A673 (cell line): ENCODE measurements at places on chromosomes 4 and X. TPM values are rescaled to one million over a fixed set of nuclear protein-coding genes. Genes with fewer than 3 reads are reported as not detected.
A peak's percentile ranks its signal among the peaks of the same experiment; 100 is the strongest.

The SRPX gene
- 0.96 and 1.1 TPM in 2 replicates for total RNA-seq

The IGFBP7 gene
- not detected in 2 replicates for total RNA-seq

The IL2RG gene
- 2.8 and 3.0 TPM in 2 replicates for total RNA-seq

The IBSP gene
- total RNA-seq, result not detected in 2 replicates

The GYPB gene
- not detected in 2 replicates for total RNA-seq

The HAUS7 gene
- 75.3 and 82.6 TPM in 2 replicates for total RNA-seq

The MGARP gene
- 6.0 and 6.9 TPM in 2 replicates for total RNA-seq

The MAGEA4 gene
- total RNA-seq, result not detected in 2 replicates

The MAGED4B gene
- 59.3 and 79.9 TPM in 2 replicates for total RNA-seq

The CT45A9 gene
- total RNA-seq, result not detected in 2 replicates

The MSANTD1 gene
- total RNA-seq, result 2.3 and 2.6 TPM in 2 replicates

The RS1 gene
- not detected in 2 replicates for total RNA-seq

The DMD gene
- total RNA-seq, result 4.2 and 5.4 TPM in 2 replicates

The TRO gene
- 24.3 and 28.2 TPM in 2 replicates for total RNA-seq

The TENM3 gene
- 24.5 and 26.4 TPM in 2 replicates for total RNA-seq

The BRS3 gene
- total RNA-seq, result not detected in 2 replicates

The MAML3 gene
- 3.7 and 4.3 TPM in 2 replicates for total RNA-seq

DNA sequence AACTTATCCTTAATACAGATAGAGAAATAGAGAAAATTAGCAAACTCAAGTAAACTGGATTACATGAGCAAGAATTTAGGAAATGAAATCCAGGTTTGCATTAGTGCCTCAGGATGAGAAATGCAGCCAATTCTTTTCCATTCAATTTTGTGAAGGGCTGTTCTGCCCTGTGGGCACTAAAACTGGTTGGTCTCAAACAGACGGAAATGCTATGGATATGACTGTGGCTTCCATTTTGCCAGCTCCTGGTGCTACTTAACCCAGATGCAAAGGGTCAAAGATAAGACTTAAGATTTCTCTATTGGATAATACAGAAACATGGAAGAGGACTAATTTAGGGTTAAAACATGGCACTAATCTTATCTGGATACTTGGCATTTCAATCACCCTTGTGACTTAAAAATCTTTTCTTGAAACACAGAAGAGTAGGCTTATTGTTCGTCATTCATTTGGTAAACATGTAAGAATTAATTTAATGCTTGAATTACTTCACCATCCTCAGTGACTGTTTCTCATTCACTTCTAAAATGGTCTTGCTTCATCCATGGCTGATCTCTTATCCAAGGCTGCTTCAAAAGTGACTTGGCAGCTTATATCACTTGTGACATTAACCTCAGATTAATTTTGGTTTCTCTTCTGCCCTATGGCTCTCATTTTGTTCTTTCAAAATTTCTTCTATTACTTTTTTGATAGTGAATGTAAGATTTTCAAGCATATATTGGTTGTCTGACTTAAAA lies 1008.7 kb downstream of the GLUD2 start:
- H3K36me3 ChIP-seq, result no peaks in the 10 kb centered on the region
- no peak overlapping the region for H3K4me3 ChIP-seq
- H3K27ac ChIP-seq, result no peak overlapping the region

- H3K36me3 ChIP-seq, result no peaks in the 10 kb centered on the region
- no peak overlapping the region for H3K27ac ChIP-seq
- H3K4me1 ChIP-seq, result no peaks in the 10 kb centered on the region
- H3K27me3 ChIP-seq, result no peaks in the 10 kb centered on the region
- no peak for DNase-seq
- H3K4me3 ChIP-seq, result no peak overlapping the region
Measured at GRCh38 chrX:341541-342101, 23.0 kb upstream of the GTPBP6 start.

DNA sequence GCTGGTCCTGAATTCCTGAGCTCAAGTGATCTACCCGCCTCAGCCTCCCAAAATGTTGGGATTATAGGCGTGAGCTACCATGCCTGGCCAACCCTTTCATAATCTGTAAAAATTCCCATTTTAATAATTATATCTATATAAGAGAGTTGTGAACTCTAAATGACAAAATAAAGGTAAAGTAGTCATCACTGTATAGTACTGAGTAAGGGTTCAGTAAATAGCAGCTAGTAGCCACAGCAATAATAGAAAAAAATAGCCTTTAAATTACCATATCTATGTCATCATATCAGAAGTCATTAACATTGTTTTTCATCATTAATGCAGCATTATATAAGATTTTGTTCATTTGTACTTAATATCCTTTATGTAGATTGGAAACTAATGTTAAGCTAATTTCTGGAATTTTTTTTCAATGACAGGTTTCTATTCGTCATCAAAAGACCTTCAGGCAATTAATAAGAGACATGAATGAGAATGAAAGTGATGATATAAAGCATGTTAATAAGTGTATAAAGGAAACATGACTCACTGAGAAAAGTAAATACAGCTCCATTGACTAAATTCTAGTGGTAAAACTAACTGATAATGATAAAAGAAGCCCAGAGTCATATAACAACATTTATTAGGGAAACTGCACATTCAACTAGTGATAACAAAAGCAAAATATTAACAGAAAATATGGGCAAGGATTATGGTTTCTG lies 85.9 kb upstream of the UGT8 start:
- H3K36me3 ChIP-seq, result no peaks in the 10 kb centered on the region
- DNase-seq, result no peak
- H3K27me3 ChIP-seq, result no peaks in the 10 kb centered on the region
- H3K4me3 ChIP-seq, result no peak overlapping the region

- no peaks in the 10 kb centered on the region for H3K27me3 ChIP-seq
- no peak overlapping the region for H3K27ac ChIP-seq
- H3K4me1 ChIP-seq, result peaks cover 15% of the 10 kb centered on the region
- no peak for DNase-seq
Measured at GRCh38 chr4:101349801-101350064, 2.4 kb upstream of the PPP3CA start.

- no peak overlapping the region for H3K4me3 ChIP-seq
- H3K36me3 ChIP-seq, result no peaks in the 10 kb centered on the region
- H3K4me1 ChIP-seq, result peaks cover 34% of the 10 kb centered on the region
- no peaks in the 10 kb centered on the region for H3K27me3 ChIP-seq
- H3K27ac ChIP-seq, result peak overlapping the region; percentile 6
- peak; percentile 97 for DNase-seq
Measured at GRCh38 chr4:100649417-100649816, 131.6 kb upstream of the EMCN start.

- no peaks in the 10 kb centered on the region for H3K27me3 ChIP-seq
- no peak overlapping the region for H3K4me3 ChIP-seq
- no peaks in the 10 kb centered on the region for H3K4me1 ChIP-seq
- DNase-seq, result no peak
- no peak overlapping the region for H3K27ac ChIP-seq
Measured at GRCh38 chr4:8838961-8839431, 32.6 kb downstream of the HMX1 start.

- DNase-seq, result no peak
- H3K36me3 ChIP-seq, result no peaks in the 10 kb centered on the region
- H3K27me3 ChIP-seq, result no peaks in the 10 kb centered on the region
- no peaks in the 10 kb centered on the region for H3K4me1 ChIP-seq
- H3K27ac ChIP-seq, result no peak overlapping the region
Measured at GRCh38 chr4:21184788-21185187, 484.5 kb downstream of the PACRGL start.

- no peaks in the 10 kb centered on the region for H3K27me3 ChIP-seq
- DNase-seq, result peak; percentile 81
- H3K4me1 ChIP-seq, result no peaks in the 10 kb centered on the region
- no peaks in the 10 kb centered on the region for H3K36me3 ChIP-seq
- H3K4me3 ChIP-seq, result no peak overlapping the region
Measured at GRCh38 chr4:184745831-184746795, 12.2 kb upstream of the CENPU start.

DNA sequence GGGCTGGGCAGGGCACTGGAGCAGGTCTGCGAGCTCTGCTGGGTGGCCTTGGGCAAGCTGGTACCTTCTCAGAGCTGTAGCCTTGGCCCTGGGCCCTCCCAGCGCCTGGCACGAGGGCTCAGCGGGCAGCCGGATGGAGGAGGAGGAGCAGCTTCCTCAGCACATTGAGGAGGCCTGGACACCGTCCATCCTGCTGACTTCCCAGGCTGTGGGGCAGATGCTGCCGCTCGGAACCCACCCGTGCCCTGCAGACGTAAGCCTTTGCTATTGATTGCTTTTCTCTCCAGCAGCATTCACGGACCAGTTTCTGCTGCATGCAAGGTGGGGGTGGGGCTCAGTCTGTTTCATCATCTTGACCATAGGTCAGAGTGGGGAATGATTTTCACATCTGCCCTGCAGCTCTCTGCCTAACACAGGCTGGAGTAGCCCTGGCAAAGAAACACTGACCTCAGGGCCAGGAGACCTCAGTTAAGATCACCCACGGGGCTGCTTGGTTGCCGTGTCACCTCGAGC lies 80.7 kb upstream of the PSAPL1 start:
- H3K27ac ChIP-seq, result no peak overlapping the region
- H3K27me3 ChIP-seq, result peaks cover 37% of the 10 kb centered on the region
- H3K4me1 ChIP-seq, result no peaks in the 10 kb centered on the region
- no peak for DNase-seq

GRCh38 chrX:144819406-144819805 lies 427.9 kb upstream of the SPANXN1 start:
- no peaks in the 10 kb centered on the region for H3K36me3 ChIP-seq
- H3K4me3 ChIP-seq, result no peak overlapping the region
- no peak for DNase-seq
- no peak overlapping the region for H3K27ac ChIP-seq

DNA sequence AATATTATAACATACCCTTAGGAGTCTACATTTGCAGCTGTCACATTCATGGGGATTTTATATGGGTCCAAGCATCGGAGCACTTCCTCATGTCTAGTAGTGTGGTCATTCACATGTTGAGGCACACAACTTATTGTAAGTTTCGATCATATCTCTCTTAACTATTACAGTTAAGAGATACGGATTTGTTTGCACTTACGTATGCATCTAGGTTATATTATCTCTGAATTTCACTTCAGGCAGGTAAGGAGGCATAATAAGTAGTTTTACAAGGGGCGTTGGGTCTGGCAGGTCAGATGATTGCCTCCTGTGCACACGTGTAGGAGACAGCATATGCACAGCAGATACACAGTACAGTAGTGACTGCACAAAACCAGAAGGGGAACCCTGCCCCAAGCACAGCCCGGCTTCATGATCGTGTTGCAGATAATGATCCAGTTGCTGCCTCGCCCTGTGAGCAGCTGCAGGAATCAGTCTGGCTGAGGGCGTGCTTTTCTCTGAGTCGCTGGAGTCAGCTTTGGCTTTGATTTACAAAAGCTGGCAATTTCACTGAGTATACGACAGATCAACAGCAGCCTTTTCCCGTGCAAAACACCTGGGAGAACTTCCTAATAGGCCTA lies 302.9 kb upstream of the GATB start:
- H3K36me3 ChIP-seq, result no peaks in the 10 kb centered on the region
- no peaks in the 10 kb centered on the region for H3K27me3 ChIP-seq
- no peak overlapping the region for H3K27ac ChIP-seq
- H3K4me1 ChIP-seq, result no peaks in the 10 kb centered on the region
- no peak overlapping the region for H3K4me3 ChIP-seq

DNA sequence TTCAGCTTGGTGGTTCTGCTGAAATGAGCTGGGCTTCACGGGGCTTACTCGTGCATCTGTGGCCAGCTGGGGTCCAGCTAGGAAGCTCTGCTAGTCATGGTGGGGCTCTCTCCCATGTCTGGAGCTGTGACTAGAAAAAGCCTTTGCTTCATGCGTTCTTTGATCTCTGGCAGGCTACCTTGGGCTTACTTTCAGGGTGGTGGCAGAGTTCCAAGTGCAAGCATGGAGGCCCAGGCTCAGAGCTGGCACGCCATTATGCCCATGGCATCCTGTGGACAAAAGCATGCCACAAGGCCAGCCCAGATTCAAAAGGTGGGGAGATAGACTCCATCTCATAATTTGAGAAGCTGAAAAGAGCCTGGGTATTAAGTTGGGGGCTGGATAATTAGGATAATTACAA lies 55.4 kb upstream of the GBA3 start:
- no peaks in the 10 kb centered on the region for H3K36me3 ChIP-seq
- H3K4me1 ChIP-seq, result no peaks in the 10 kb centered on the region
- H3K27ac ChIP-seq, result no peak overlapping the region
- no peaks in the 10 kb centered on the region for H3K27me3 ChIP-seq
- DNase-seq, result no peak

DNA sequence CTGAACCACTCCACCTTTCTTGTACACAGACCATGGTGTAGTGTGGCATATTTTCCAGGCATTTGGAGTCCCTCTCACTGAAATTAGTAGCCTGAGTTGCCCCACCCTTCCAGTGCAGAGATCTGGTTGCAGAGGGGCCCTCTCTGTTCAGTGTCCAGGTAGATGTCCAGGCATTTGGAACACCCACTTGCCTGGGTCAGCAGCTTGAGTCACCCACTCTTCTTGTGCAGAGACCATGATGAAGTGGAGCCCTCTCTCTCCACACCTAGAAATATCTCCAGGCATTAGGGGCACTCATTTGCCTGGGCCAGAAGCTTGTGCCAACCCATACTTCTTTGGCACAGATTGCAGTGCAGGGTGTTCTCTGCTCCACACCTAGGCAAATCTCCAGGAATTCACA lies 2733.3 kb downstream of the PCDH7 start:
- no peak overlapping the region for H3K27ac ChIP-seq
- DNase-seq, result no peak
- no peaks in the 10 kb centered on the region for H3K36me3 ChIP-seq
- no peaks in the 10 kb centered on the region for H3K27me3 ChIP-seq

DNA sequence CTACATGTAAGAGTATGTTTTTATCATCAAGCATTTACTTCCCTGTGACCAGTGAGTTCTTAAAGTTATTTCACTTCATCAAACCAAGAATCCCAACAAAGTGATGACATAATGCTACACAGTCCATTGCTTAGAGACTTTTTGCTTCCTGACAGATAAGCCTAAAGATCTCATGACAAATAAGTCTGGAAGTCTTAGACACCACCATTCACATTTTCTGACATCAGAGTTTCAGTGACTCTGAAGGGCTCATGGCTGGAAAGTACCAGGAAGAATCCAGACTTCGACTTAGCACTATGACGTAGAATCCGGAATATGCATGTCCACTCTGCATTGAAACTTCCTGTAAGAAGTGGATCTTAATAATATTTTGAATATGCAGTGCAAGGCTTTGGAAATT lies 53.7 kb downstream of the CLDN22 start:
- no peak overlapping the region for H3K4me3 ChIP-seq
- H3K36me3 ChIP-seq, result peaks cover 60% of the 10 kb centered on the region
- H3K27ac ChIP-seq, result no peak overlapping the region
- no peaks in the 10 kb centered on the region for H3K27me3 ChIP-seq

DNA sequence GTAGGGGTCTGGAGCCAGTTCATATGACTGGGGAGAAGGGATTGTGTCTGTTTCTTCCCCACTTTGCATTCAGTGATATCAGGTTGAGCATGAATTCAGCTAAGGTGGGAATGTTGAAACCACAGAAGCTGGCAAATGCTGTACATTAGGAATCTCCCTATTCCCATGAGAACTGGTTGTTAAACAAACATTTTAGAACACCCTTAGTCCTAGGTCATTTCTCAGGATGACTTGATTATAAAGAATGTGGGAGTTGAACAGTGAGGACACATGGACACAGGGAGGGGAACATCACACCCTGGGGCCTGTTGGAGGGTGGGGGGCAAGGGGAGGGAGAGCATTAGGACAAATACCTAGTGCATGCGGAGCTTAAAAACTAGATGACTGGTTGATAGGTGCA lies 62.6 kb upstream of the LIMCH1 start:
- no peaks in the 10 kb centered on the region for H3K27me3 ChIP-seq
- no peaks in the 10 kb centered on the region for H3K36me3 ChIP-seq
- H3K27ac ChIP-seq, result no peak overlapping the region
- H3K4me1 ChIP-seq, result peaks cover 26% of the 10 kb centered on the region
- DNase-seq, result no peak
- H3K4me3 ChIP-seq, result no peak overlapping the region
